Right forelimb (tissue), 1 donor: ENCODE measurements at places on chromosomes 2 and 18.

- DNase-seq: no peak
Observed at GRCh38 chr2:152573168-152573567, 144.1 kb downstream of the PRPF40A start.

DNA sequence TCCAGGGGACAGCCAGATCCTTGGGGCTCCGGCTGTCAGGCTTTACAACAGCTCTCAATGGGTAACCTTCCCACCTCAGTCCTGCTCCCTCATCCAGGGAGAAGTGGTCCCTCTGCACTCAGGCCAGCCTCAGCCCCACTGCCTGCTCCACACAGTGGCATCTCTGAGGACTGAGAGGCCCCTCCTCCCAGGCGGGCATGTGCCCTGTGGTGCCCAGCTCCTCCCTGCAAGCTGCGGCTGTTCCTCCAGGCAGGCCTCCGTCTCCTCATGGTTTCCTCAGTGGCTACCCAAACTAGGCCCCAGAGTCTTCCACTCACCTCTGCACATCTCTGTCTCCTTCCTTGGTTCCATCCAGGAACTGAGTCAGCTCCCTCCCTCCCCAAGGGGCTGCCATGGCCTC, 81.7 kb upstream of the TMEM200C start:
- DNase-seq: no peak

DNA sequence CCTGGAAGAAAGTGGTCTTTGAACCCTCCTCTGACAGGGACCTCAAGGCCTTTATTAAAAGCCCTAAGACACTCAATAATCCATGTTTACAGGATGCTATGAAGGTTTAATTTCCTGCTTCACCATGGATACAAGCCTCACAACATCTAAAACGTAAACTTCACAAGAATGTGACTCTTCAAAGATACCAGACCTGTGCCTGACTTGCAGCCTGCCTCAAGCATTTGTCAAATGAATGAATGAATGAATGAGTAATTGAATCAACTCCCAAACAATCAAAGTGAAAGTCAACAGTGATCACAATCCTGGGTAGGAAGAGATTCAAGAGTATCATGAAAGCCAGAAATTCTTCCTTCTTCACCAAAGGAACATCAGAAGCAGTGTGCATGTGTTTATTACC, 30.4 kb downstream of the KLF7 start:
- no peak for DNase-seq

GRCh38 chr18:50358844-50359243, 16.0 kb upstream of the SKA1 start:
- DNase-seq: no peak

DNA sequence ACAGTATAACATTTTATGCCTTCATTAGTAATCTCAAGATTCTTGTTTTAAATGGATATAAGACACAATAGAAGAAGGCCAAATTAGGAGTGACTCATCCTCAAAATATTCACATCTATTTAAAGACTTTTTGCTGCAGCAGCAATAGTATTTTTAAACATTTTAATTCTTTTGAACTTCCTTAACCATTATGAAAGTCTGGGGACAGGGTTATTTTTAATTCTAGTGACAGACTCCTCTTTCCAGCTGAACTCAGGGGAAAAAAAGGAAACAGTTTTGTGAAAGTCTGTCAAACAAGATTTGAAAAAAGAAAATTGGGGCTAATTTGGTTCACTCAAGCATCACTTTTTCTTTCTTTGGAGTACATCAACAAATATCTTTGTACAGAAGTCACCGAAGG, 541.8 kb downstream of the NUP35 start:
- DNase-seq: no peak

DNA sequence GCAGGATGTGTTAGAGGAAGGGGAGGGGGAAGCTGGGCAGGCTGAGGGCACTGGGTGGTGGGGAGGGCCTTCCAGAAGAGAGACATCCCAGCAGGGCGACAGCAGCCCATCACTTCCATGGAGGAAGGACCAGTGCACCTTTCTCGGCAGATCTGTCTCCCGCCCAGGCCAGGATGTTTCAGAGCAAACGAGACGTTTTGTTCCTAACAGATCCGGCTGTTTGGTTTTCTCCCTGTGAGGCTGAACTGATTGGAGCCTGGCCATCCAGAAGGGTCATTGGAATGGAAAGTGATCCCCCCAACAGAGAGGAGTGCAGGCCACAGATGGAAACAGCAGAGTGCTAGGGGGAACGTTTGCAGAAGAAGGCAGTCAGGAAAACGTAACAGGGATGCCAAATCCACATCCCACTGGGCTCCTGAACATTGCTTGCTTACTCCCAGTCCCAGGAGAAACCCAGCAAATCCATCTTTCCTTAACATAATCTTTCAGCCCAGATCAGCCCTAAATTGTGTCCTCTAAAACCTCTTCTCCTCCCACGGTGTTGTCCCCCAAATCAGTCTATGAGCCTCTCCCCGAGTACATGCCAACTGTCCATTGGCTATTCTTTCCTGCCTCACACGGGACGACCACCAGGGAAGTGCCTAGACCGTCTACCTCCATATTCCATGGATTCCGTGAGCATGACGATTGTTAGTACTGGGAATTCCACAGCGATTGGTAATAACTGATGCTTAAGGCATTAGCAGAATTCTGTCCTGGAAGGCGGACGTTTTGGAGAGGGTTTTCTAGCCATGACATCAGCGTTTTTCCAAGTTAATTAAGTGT, 126.8 kb downstream of the SEPTIN10 start:
- DNase-seq: no peak

DNA sequence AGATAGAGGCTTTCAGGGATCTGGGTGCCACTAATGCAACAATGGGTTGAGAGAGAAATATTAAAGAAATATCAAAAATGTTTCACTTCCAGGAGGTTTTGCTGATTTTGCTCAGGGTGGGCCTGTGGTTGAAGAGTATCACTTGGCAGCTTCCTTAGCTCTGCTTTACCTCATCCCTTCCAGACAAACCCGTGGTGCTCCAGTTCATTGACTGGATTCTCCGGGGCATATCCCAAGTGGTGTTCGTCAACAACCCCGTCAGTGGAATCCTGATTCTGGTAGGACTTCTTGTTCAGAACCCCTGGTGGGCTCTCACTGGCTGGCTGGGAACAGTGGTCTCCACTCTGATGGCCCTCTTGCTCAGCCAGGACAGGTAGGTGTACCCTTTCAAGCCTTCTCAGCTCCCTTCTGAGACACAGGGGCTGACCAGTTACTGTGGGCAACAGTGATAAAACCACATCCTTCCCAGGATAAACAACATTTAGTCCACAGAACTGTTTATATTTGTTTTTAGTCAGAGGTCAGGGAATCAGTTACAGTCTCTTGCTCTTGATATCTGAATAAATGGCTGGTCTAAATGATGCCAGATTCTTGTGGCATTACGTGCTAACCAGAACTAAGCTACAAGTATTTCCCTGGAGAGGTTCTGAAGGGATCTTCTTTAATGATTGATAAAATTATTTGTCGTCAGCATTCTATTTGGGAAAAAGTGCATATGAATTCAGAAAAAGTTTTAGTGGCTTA, 7.0 kb downstream of the SLC14A1 start:
- DNase-seq: no peak

DNA sequence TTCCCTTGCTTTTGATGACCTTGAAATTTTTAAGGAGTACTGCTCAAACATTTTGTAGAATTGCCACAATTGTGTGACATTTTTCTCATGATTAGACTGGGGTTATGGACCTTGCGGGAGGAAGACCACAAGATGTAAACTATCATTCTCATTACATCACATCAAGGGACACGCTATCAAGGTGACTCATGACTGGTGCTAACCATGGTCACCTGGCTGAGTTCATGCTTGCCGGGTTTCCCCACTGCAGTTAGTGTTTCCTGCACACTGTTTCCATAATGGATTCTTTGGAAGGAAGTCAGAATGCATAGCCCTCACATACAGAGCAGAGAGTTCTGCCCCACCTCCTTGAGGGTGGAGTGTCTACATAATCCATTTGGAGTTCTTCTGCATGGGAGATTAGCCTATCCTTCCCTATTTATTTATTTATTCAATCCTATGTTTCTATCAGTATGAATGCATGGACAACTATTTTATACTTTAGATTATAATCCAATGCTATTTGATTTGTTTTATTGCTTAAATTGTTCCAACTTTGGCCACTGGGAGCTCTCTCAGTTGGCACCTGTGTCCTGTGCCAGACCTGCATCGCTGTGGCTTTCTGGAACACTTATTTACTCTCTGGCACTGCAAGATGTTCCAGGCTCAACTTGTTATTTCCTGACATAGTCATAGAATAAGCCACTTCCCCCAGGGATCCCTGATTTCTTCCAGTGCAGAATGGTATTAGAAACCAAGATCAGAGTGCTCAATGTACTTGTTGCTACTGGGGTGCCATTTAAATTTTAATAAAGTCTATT, 6.0 kb downstream of the MC2R start:
- no peak for DNase-seq

DNA sequence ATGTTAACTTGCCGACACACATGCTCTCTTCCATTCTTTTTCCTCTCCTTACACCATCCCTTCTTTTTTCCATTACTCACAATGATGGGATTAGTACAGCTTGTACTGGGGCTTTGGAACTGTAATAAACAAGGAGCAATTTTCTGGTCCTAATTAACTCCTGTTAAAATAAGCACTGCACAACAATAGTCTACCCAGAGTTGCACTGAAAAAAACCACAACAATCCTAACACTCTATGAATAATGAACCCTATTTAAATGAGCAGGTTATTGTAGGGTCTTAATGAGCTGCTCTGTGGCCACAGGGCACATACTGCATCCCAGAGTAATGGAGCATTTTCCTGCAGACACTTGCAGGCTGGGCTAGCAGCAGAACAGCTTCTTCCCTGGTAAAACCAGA, 380.3 kb downstream of the NRXN1 start:
- no peak for DNase-seq

GRCh38 chr2:151989378-151989777, 109.5 kb downstream of the CACNB4 start:
- DNase-seq: no peak

DNA sequence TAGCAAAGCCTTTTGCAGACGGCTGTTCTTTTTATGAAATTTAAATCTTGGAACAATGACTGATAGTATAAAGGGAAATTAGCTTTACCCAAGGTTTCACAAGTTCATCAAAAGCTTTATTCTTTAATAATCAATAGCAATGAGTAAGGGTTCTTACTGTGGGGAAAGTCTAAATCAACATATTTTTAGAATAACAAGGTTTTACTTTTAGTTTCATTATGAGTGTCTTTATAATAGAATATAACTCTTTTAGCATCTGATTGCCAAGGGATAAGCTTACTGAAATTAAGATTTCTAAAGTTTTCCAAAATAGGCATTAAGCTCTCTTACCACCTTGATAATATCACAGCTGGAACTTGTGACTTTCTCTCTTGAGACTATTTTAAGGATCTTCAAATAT, 1489.7 kb downstream of the LRP1B start:
- no peak for DNase-seq

DNA sequence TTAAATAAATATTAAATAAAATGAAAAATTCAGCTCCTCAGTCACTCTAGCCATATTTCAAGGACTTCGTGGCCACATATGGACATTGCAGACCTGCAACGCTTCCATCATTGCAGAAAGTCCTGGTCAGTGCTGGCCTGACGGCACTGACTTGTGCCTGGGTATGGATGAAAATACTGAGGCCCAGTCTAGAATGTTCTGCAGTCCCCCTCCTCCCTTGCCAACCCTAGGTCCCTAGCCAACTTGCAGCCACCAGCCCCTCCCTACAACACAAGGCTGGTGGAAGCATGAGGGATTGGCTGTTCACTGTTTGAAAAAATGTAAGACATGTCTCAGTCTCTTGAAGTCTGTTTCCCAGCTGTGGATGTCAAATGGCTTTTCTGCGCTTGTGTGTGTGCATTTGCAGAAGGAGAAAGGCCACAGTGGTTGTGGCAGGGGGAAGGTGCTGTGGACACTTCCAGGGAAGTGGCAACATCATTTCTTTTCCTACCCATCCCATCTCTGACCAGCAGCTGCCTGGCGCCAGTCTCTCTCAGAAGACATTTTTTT, 9.9 kb downstream of the IGFBP5 start:
- no peak for DNase-seq

- peak; percentile 86 for DNase-seq
Observed at GRCh38 chr2:127121776-127122176, 14.8 kb upstream of the BIN1 start.

DNA sequence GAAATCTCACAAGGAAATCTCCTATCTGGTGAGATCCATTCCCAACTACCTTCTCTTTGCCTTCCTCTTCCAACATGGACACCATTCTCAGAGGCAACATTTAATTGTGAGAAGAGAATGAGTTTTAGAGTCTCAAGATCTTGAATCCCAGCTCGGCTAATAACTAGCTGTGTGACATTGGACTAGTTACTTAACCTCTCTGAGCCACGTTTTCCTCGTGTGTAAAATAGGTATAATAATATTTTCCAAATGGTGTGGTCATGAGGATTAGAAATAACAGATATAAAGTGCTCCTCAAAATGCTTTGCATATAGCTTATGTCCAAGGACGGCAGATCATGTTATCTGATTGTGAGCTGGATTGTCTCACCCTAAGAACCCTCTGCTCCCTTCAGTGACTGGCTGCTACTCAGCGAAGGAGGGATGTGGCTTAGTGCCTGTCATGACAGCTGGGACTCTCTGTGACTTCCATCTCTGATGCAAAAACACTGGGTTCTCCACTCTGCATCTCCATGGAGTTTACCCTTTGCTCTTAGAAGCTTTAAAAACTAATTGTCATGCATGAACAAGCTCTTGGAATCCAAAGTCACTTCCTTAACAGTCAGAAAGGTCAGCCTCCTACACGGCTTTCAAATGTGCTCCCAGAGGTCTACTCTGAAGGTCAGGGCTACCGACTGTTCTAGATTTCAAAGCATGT, 38.4 kb upstream of the MRPL19 start:
- DNase-seq: no peak

DNA sequence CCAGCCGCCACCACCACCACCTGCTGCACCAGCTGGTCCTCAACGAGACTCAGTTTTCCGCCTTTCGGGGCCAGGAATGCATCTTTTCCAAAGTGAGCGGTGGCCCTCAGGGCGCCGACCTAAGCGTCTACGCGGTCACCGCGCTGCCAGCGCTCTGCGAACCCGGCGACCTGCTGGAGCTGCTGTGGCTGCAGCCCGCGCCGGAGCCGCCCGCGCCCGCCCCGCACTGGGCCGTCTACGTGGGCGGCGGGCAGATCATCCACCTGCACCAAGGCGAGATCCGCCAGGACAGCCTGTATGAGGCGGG, 1.6 kb downstream of the LRATD1 start:
- no peak for DNase-seq

DNA sequence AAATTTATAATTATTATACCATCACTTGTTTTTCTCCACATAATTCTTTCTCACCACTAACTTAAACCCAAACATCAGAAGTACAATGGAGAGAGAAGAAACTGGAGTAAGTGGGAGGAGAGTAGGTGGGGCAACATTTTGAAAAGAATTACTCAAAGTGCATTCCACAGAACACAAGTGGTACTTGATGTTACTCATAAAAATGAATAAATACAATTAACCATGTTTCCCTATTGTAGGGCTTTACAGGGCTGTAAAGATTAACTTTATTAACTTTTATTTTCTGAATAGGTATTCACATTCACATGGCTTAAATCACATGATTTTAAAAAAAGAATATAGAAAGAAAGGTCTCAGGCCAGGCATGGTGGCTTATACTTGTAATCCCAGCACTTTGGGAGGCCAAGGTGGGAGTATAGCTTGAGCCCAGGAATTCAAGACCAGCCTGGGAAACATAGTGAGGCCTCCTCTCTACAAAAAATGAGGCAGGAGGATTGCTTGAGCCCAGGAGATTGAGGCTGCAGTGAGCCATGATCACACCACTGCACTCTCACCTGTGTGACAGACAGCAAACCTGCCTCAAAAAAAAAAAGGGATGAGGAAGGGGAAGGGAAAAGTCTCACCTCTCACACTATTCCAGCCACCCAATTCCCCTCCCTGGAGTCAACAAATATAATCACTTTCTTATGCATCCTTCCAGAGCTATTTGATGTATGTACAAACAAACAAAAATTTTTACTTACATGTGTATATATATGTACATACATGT, 47.1 kb downstream of the KCNG3 start:
- DNase-seq: no peak
